ENCODE measurements at places on chromosomes 7 and 10.

DNA sequence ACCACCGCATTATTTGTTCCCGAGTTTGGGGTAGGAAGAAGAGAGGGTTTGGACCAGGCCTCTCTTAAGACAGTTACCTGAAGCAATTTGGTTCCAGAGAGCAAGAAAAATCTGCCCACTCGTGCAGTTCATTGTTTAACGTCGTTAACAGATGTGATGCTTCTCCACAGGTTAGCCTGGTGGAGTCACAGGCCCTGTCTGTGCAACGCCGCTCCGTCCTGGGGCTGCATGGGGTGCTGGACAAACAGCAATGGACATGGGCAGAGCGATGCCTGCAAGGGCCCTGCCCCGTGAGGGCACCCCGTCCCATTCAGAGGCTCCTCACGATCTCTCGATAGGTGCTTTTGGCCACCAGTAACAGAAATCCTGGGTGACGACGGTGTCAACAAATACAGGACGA, 9.7 kb downstream of the FOXL3 start:
- DNase-seq, result no peak

GRCh38 chr7:149662591-149663095, 110.7 kb downstream of the ZNF467 start:
- peak; percentile 59 for DNase-seq

DNA sequence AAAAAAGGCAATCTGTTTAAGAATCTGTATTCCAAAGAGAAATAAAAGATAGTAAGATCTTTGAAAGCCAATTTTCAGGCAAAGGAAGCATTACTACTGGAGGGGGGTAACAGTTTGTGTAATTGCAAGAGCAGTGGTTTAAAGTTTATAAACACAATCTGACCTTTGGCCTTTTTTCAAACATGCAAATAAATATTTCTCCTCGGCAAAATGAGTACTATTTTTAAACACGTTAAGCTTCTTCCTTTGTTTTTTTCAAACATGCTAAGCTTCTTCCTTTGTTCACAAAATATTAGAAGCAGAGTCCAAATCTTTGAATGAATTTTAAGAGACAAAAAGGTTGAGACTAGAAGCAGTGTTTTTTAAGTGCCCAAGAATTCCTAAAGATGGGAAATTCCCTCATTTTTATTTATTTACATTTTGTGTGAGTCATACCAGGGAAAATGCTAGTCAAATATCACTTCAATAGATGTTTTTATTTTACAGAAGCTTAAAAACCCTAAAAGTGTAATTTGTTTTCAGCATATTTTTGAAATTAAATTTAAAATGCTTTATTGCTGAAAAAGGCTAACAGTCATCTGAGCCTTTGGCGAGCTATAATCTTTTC, 229.3 kb downstream of the GPR37 start:
- no peak for DNase-seq

GRCh38 chr10:104128214-104128613, 6.2 kb downstream of the SFR1 start:
- no peak for DNase-seq

DNA sequence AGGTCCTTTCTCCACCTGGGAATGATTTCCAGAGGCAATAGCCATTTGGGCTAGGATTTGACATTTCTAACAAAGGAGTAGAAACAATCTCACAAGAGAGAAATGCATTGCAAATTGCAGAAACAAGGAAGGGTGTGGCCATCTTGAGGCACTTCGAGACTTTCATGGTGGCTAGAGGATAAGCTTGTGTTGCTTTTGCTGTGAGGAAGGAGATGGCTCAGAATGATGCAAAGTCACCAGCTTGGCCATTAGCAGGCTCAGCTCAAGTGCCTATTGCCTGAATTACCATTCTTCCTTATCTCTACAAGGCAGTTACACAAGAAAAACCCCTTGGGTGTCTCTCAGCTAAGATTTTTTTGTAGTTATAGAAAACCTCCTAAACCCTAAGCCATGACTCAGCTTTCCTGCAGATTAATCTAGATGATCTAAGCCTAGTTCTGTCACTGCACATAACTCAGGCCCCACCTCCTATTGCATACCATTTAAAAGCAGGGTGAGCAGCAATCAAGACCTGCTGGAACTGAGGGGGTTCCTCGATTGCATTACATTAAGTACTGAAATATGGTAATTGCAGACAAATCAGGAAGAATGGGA, 683.1 kb downstream of the NRG3 start:
- no peak for DNase-seq

DNA sequence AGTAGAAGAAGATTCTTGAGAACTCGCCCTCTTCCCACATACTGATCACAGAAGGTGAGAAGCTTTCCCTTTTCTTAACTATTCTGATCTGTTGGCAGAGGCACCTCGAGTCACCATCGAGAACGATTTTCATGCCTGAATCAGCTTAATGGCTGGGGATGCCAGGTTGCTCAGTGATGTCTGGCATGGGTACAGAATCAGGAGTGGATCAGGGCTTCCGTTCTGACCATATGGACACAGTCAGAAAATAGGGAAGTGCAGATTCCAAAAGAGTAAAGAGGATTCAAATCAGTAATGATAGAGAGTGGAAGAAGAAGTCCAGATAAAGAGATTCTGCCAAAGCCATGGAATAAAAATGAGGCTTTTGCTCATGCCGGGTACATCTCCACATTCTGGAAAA, 52.0 kb upstream of the GRB10 start:
- no peak for DNase-seq

All from activated T-helper 2 cell treated with anti-CD3 and anti-CD28 coated beads, Interferon-gamma antibody, Interleukin-2, Interleukin-4, amounts not matched to agents 10 μg/mL and 5 μg/mL and 100 μg/mL, durations not matched to agents 14 hours and 24 hours and 36 hours (primary cell).